ENCODE measurements at places on chromosomes 3 and 15.
A peak's percentile ranks its signal among the peaks of the same experiment; 100 is the strongest.

DNA sequence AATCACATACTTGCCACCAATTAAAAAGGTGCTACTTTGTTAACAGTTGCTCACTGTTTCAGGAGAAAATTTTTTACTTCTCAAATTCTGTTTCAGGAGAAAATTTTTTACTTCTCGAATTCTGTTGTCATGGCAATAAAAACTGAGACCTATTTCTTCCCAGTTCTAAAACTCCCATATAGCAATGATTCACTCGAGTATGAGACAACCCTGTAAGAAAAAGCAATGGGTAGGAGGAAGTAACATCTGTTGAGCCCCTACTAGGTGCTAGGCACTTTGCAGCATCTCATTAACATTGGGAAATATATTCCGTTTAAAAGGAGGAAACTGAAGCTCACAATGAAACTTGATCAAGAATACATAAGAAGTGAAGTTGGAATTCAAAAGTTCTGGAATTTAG is 35.1 kb upstream of the IGSF11 start:
- no peak for DNase-seq

- DNase-seq = no peak
Measured at GRCh38 chr3:71104121-71104541, 479.4 kb downstream of the FOXP1 start.

DNA sequence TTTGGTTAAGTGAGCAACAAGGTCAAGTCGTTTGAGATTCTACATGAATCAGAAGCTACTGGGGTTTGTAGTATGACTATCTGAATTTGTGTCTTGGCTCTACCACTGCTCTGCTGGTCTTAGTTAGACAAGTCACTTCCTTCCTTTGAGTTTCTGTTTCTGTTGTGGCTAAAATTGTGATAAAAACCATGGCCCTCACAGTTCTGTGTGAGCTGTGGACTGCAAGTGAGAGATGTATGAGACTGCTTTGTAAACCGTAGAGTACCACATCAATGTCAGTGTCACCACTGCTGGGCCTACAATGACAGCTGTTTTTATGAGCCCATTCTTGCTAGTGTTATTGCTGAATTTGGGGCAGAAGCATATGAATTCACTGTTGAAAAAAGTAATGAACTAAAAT is 32.7 kb downstream of the RARB start:
- DNase-seq = no peak

DNA sequence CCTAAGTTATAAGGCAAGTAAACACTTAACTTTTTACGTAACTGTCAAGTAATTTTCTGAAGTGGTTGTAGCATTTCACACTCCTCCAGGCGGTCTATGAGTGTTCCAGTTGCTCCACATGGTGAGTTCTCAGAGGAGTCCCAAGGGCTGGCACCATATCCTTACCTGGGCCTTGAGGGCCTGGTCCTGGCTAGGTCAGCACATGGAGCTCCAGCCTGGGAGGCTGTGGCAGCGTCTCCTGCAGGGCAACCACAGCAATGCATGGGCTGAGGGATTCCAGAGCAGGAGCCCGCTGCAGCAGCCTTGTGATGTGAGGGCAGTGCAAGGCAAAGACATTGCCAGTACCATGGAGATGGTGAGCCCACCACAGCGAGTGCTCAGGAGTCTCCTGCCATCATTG is 32.2 kb upstream of the LYZL4 start:
- no peak for DNase-seq

GRCh38 chr3:152346740-152347139 is 78.0 kb downstream of the MBNL1 start:
- DNase-seq = no peak

GRCh38 chr3:31116651-31117050 is 222.2 kb upstream of the GADL1 start:
- no peak for DNase-seq

DNA sequence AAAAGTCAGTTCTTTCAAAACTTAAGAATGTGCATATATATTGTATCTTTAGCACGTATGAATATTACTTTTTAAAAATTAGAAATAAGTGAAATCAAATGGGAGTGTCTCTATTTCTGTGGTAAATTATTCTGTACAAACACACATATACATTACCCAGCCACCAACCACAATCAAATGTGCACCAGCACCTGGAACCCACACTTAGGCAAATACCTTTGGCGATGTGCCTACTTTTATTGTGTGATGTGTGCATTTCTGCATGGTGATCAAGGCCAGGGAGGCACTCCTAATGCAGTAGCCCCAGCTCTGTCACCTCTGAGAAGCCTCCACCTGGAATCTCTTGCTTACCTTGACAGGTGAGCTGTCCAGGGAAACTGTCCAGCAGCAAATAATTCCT is 76.9 kb downstream of the PIK3R4 start:
- DNase-seq = no peak

GRCh38 chr3:97938444-97938843 is 33.8 kb downstream of the RIOX2 start:
- no peak for DNase-seq

GRCh38 chr15:39919748-39920509 is at the start of gene GPR176:
Gene GPR176 (minus strand): TSS chr15:39920266. CDS start chr15:39920026, 240 bp downstream.
- no peak for DNase-seq

- DNase-seq = no peak
Measured at GRCh38 chr3:113128386-113129015, 82.9 kb upstream of the BOC start.

- DNase-seq = no peak
Measured at GRCh38 chr3:119156868-119157267, 10.9 kb downstream of the TEX55 start.

- no peak for DNase-seq
Measured at GRCh38 chr3:119019767-119020518, 14.7 kb downstream of the IGSF11 start.

- no peak for DNase-seq
Measured at GRCh38 chr3:118740722-118741290, 293.8 kb downstream of the IGSF11 start.

DNA sequence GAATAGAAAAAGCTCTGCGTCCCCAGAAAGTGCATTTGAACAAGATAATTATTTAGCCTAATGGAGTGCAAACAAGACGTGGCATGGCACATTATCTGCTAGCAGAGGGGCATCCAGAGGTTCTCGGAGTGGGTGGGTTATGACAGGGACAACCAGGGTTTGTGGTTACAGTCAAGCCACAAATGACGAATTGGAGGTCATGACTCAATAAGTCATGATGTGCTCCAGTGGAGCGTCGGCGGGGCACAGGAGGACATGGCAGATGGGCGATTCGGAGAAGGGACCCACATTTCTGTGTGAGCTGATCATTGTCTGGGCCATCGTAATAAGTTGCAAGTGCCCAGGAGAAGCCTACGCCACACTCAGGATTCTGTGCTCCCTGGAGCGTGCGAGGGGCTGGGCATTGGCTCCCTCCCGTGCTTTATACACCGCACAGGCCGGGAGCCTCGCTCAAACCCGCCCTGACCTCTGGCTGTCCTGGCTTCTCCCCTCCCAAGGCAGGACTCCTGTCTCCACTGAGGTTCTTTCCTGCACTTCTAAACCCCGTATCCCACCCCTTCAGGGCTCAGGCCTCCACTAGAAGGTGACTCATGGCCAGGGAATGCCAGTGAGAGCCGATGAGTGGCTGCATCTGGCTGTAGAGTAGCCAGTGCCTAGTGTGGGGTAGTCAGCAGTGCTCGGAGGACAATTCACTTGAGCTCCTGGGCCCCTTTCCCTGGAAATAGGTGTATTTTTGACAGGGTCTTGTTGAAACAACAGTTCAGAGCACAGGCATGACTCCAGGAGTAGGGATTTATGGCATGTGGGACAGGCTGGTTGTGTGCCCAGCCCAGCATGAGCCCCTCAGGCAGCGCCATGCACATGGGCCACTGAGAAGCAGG is 67.4 kb downstream of the GRIP2 start:
- DNase-seq = no peak

DNA sequence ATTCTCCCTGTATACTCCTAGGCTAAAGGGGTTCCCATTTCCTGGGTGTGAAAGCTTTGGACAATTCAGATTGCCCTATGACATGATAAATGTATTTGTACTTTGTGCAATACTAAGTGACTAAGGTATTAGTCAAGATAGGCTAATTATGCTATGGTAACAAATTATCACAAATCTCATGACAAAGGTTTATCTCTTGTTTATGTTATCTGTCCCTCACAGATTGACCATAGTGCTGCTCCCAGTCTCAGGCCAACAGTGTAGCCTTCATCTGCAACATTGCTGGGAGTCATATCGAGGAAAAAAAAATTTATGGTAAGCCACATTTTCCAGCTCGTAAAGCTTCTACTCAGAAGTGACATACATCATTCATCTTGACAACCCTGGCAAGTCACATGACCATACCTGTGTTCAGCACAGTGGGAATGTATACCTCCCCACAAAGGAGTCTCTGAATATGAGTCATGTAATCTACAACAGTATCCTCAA is 346.2 kb downstream of the IGSF11 start:
- DNase-seq = no peak

DNA sequence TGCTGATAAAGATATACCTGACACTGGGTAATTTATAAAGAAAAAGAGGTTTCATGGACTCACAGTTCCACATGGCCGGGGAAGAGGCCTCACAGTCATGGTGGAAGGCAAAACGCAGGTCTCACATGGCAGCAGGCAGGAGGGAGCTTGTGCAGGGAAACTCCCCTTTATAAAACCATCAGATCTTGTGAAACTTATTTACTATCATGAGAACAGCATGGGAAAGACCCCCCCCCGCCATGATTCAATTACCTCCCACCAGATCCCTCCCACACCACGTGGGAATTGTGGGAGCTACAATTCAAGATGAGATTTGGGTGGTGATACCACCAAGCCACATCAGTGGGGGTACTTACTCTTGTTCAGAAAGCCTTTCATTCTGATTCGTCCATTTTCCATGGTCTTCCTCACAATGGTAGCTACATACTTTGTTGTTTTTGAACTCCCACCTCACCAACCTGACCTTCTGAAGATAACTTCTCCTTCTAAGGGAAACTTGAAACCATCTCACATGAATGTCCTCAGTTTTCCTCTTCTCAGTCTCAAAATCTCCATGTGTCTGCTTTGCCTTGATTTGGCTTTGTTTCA is 275.6 kb upstream of the PROK2 start:
- DNase-seq = no peak

GRCh38 chr3:127221037-127221436 is 28.1 kb downstream of the PRR23E start:
- DNase-seq = no peak

- DNase-seq = no peak
Measured at GRCh38 chr3:148641722-148642121, 56.0 kb upstream of the AGTR1 start.

- no peak for DNase-seq
Measured at GRCh38 chr3:56899851-56900250, 98.1 kb upstream of the ARHGEF3 start.

- DNase-seq = no peak
Measured at GRCh38 chr3:44906997-44907396, 32.6 kb downstream of the TGM4 start.

DNA sequence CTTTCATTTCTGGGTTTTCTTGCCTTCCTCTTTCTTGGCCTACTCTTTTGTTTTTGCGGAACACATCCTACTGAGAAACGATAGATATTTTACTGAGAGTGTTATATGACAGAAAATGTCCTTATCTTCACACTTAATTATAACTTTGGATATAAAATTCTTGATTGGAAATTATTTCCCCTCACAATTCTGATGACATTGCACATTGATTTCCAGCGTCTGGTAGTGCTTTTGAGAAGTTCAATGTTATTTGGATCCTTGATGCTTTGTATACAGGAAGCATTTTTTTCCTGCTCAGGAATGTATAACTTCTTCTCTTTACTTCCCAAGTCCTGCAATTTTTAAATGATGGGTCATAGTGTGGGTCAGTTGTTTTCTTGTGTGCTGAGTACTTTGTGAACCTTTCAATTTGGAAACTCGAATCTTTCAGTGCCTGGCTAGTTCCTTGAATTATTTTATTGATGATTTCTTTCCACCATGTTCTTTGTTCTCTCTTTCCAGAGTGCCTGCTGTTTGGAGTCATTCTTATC is 183.9 kb downstream of the PDCD6IP start:
- DNase-seq = no peak

GRCh38 chr15:68816795-68817303 is 3.8 kb downstream of the ANP32A start:
- no peak for DNase-seq

GRCh38 chr3:44842376-44842775 is 19.3 kb upstream of the TMEM42 start:
- no peak for DNase-seq

DNA sequence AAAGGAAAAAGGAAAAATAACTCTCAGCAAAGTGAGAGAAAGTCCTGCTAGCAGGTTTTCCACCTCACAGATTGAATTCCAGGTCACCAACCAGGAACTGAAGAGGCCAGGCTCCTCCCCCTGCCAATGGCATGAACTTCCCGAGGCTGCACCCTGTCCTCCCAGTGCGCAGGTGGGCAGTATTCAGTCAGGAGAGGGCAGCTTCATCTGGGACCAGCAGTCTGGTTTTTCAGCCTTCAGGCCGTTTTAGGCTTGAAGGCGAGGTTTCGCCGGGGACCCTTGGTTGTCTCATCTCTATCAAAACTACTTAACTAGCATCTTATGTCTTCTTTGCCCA is 41.2 kb downstream of the TRAT1 start:
- DNase-seq = no peak

DNA sequence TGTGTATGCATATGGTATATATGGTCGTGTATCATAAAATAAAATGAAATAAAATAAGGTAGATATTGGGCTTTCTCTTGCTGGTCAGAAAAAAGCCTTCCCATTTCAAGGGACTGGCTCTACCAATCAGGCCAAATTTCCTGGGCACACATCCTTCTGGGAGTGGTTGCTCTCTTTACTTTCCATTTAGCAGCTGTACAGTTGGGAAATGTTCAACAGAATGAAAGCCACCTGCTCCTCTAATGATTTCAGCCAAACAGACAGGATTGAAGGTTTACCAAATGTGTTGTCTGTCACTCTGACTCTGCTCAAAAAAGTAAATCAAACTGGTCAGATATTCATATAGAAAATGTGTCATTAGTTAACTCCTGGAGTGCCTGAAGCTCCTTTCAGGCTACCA is 380.4 kb downstream of the ROBO2 start:
- peak; percentile 57 for DNase-seq

GRCh38 chr3:47280519-47280918 is 2.1 kb downstream of the KIF9 start:
- no peak for DNase-seq

DNA sequence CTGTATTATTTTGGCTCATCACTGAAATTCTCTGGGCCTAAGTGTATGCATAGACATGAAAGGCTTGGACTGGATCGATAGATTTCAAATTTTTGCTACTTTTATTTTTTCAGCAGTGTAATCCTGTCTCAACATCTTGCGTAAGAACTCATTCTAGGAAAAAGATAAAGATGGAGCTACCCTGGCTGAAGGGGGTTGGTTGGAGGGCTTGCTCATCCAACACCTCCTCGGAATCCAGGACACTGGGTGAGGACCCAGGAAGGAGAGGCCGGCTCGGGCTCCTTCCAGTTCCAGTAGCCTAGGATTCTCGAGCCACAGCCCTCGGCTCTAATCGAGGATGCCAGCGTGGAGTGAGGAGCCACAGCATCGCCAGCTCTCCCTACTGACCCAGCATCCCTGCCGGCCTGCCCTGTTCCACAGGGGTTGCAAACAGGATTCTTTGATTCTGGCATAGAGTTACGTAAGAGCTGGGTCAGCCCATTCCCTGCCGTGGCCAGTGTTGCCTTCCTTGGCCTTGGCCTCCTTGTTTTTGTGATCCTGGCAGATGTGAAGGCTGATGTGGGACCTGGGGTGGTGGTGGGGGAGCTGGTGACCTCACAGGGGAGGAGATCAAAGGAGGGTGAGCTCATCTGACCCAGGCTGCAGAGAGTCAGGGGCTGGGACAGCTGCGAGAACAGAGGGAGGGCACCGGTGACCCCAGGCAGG is 149.5 kb downstream of the ALDH1A2 start:
- no peak for DNase-seq

Data from SHP77 treated with DMSO at 0.1 percent for 48 hours (cell line).